ENCODE measurements at places on chromosomes 2 and 18. TPM values are rescaled to one million over a fixed set of nuclear protein-coding genes. Genes with fewer than 3 reads are reported as not detected.

Gene COQ10B
- total RNA-seq = 55.0 TPM

Gene TLX2
- total RNA-seq = 0.34 TPM

Gene DYSF
- total RNA-seq = 0.81 TPM

Gene CYTIP
- total RNA-seq = 2.8 TPM

Gene OR6B2
- not detected for total RNA-seq

Gene ROCK2
- total RNA-seq = 21.8 TPM

Gene KHK
- total RNA-seq = 0.37 TPM

Gene VIL1
- total RNA-seq = not detected

Gene GAD1
- total RNA-seq = 3.0 TPM

Gene TSPYL6
- total RNA-seq = not detected

Gene SERPINB10
- not detected for total RNA-seq

Gene PEX13
- total RNA-seq = 59.4 TPM

Gene ASTL
- total RNA-seq = 0.17 TPM

Gene PXDN
- 115 TPM for total RNA-seq

Gene GDF7
- not detected for total RNA-seq

Gene MPP4
- 5.9 TPM for total RNA-seq

Gene SLC11A1
- total RNA-seq = 0.07 TPM

Gene KYNU
- total RNA-seq = 11.3 TPM

Gene NPC1
- 48.7 TPM for total RNA-seq

Gene C2orf66
- not detected for total RNA-seq

Gene MRO
- not detected for total RNA-seq

Gene APCDD1
- total RNA-seq = 6.8 TPM

Gene TMEM200C
- total RNA-seq = 0.54 TPM

Gene TUBA4B
- not detected for total RNA-seq

Gene MBD2
- 49.7 TPM for total RNA-seq

Gene LAMA1
- total RNA-seq = 1.6 TPM

Gene KDM3A
- total RNA-seq = 9.6 TPM

Gene NAB1
- 32.1 TPM for total RNA-seq

Gene LINC00305
- total RNA-seq = not detected

Gene TXNDC2
- 1.6 TPM for total RNA-seq

Gene GREB1L
- total RNA-seq = 3.9 TPM

Gene BABAM2
- 51.8 TPM for total RNA-seq

Gene FAP
- total RNA-seq = 31.9 TPM

Gene HRH4
- total RNA-seq = not detected

Gene TIA1
- 52.4 TPM for total RNA-seq

Gene ELOA2
- total RNA-seq = not detected

Gene GCG
- not detected for total RNA-seq

Gene SPDYA
- 0.12 TPM for total RNA-seq

Gene CFAP65
- total RNA-seq = not detected

Gene ADCYAP1
- 0.98 TPM for total RNA-seq

Gene DES
- 0.37 TPM for total RNA-seq

Gene EVX2
- total RNA-seq = not detected

Gene RPIA
- total RNA-seq = 7.4 TPM

Gene ACP1
- 99.4 TPM for total RNA-seq

Gene MAP3K19
- not detected for total RNA-seq

Gene SELENOI
- total RNA-seq = 19.8 TPM

Gene B3GNT7
- total RNA-seq = 0.17 TPM

Gene LIMS3
- 0.17 TPM for total RNA-seq

Gene PNKD
- total RNA-seq = 55.2 TPM

Gene RAPH1
- total RNA-seq = 9.3 TPM

Gene CD28
- not detected for total RNA-seq

Gene ANKRD23
- not detected for total RNA-seq

Gene IL18RAP
- total RNA-seq = not detected

Gene GTF2A1L
- not detected for total RNA-seq

Gene STK11IP
- total RNA-seq = 6.7 TPM

Gene NLRC4
- not detected for total RNA-seq

All from M059J (cell line).